ENCODE measurements at places on chromosomes 2 and 18.
A peak's percentile ranks its signal among the peaks of the same experiment; 100 is the strongest.

GRCh38 chr2:45342-46130 lies 769 bp downstream of the FAM110C start:
- DNase-seq = no peak

DNA sequence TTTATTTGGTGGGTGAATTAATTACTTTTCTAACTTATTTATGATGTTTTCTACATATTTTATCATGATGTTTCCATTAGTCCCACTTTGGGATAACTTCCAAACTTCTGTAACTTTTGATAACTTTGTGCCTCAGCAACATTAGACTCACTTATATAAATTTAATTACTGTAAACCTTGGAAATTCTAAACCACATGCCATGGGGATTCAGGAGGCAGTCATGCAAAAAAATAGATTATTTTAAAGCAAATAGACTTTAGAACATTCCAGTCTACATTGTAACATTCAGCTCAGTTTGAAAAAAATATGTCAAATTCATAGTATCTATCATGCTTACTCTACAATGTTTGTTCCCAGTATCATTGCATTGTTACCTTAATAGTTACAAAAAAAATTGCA lies 728.5 kb upstream of the NRXN1 start:
- DNase-seq = no peak

DNA sequence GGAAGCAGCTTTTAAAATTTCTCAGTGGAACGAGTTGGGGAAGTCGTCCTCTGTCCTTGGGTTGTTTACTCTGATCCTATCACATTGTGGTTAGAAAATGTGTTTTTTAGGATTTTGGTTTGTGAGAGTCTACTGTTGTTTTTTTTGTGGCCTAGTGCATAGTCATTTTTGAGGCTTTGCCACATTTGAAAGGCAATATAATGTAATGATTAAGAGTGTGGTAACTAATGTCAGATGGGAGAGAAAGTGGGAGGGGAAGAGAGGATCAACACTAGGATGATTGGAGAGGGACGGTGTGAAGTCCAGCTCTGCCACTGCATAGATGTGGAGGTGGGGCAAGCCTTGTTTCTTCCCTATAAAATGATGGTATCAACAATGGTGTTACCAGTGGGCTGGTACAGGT lies 8.5 kb downstream of the SP140L start:
- no peak for DNase-seq

DNA sequence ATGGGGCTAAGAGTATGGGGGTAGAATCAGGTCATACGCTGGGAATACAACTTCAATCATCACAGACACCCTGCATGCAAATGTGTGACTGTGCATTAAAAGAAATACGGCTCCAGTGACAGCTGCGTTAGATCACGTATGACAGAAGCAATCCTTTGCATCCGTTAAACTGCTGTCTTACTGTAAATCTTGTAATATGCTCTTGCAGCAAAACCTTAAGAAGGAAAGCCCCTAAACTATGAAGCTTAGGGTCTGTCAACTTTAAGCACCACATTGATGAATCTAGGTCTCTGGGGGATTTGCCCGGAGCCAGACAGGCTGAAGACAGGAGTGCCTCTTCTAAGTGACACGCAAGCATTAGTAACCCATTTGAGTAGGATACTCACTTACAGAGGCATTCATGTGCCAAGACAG lies 84.7 kb upstream of the EML6 start:
- no peak for DNase-seq

DNA sequence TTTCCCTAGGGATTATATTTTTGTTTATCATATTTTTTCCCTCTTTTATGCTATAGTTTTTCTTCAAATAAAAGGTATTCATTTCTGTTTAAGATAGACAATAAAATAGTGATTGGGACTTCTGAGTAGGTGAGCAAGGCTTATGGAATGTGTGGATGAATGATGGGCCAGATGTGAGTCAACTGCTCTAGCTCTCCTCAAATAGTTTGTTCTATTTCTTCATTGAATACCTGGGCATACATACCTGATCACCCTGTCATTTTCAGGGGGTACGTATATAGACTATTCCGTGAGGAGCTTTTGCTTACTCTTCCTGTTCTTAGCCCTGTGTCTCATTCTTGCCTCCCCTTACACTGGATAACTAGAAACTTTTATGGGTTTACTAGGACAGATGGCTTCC lies 41.9 kb downstream of the BABAM2 start:
- no peak for DNase-seq

DNA sequence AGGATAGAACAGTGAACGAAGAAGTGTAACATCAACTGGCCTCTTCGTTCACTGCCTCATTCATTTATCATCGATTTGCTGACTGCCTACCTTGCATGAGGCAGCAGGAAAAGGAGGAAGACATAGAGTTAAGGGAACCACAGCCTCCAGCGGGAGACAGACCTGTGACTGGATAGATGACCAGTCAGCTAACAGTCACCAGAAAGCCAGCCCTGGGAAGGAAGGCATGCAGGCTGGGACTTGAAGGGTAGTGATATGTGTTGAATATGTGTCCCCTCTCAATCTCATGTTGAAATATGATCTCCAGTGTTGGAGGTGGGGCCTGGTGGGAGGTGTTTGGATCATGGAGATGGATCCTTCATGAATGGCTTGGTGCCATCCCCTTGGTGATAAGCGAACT lies 58.3 kb downstream of the CTIF start:
- no peak for DNase-seq

DNA sequence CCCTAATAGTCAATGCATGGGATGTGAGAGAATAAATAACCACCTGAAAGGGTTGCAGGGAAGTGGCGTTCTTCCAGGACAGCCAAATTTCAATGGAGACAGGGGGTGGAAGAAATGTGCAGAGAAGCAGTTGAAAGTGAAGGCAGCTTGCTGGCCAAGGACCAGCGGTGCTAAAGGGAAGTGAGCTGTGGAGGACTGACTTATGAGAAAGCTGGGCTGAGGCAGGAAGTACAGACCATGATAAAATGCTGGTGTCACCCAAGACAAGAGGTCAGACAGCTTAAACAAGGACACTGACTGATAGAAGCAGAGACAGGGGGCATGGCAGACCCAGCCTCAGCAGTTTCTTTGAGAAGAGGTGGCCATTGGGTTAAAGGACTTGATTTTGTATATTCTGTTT lies 106.7 kb downstream of the DTNB start:
- no peak for DNase-seq

DNA sequence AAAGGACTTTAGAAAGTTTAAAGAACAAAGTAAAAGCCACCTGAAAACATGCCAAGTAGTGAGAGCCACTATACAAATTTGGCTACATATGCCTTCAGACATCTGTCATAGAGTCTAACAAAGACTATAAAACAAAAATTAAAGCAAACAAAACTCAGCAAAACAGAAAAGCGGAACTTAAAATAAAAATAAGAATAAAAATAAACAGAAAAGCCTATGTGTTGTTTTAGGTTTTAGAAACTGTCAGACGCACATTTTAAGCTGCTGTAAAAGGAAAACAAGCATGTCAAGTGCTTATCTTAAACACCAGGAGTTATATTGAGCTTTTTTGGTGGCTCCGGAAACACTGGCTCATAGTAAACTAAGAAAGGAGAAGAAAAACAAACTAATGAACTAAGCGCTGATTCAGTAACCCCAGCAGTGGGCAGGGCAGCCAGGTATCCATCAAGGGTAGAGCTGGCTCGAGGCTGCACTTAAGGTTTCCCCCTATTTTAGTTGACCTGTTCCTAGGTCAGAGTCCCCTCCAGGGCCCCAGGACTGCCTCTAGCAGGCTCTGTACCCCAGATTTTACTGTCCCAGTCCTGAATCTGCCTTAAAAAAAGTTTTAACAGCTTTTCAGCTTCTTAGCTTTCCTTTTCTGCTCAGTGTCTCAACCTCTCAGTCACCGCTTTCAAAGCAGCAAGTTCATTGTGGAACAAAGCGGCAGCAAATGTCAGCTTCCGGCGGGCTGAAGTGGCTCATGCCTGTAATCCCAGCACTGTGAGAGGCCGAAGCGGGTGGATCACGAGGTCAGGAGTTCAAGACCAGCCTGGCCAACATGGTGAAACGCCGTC lies 15.4 kb upstream of the RMC1 start:
- DNase-seq = no peak

DNA sequence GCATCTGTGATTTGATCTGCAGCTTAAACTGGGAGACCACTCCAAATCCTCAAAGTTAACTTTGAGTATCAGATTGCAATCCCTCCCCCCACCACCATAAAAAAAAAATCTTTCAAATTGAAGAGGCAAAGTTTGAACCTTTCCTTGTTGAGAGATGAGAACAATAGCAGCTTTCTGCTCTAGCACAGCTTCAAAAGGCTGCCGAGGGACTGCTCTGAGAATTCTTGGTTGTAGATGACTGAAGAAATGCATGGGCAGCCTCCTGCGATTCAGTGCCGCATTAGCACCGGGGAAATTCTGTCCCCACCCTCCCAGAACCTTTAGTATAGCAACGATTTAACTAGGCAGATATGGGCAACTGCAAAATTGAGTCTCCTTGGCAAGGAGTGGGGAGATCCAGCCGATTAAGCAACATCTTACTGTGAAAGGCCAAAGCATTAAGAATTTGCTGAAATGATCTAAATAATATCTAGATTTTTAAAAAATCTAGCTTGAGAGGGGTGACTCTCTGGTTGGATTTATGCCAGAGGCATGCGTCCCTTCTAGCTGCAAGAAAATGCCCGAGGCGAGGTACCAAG lies 3.9 kb upstream of the SP5 start:
- no peak for DNase-seq

GRCh38 chr18:49519101-49519971 lies 32.3 kb upstream of the C18orf32 start:
- DNase-seq = no peak

GRCh38 chr2:160555420-160556071 lies 61.9 kb upstream of the RBMS1 start:
- DNase-seq = no peak

- no peak for DNase-seq
Measured at GRCh38 chr2:219086196-219086595, 25.5 kb upstream of the IHH start.

DNA sequence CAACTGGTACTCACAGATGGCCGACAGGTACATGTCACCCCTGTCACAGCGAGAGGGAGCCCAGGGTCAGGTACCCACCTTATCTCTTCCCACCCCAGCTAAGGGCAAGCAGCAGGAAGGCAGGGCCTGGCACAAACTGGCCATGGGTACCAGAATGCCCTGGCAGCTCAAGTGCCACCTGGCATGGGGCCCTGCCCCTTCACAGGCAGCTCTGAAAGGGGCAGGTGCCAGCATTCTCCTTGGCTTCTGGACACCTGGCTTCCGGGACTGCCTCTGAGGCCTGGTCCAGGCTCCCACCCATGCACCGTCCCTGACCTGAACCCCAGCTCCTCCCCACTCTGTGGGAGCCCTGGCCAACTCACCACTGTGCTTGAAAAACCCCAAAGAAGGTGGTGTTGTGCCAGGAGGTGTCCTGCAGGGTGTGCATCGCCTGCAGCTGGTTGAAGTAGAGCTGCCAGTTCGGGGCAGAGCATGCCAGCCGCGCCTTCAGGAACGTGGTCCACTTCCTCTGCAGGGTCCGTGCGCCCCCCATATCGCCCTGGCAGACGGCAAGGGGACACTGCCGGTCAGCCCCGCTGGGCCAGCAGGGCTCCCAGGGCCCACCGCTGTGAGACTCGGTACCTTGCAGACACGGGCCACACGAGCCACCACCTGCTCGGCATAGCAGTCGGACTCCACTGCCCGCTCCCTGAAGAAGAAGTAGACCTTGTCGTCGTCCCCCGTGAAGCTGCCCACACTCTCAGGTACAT lies 5.4 kb downstream of the SEMA4C start:
- DNase-seq = no peak

GRCh38 chr2:74232426-74232825 lies 34.0 kb downstream of the MTHFD2 start:
- no peak for DNase-seq

DNA sequence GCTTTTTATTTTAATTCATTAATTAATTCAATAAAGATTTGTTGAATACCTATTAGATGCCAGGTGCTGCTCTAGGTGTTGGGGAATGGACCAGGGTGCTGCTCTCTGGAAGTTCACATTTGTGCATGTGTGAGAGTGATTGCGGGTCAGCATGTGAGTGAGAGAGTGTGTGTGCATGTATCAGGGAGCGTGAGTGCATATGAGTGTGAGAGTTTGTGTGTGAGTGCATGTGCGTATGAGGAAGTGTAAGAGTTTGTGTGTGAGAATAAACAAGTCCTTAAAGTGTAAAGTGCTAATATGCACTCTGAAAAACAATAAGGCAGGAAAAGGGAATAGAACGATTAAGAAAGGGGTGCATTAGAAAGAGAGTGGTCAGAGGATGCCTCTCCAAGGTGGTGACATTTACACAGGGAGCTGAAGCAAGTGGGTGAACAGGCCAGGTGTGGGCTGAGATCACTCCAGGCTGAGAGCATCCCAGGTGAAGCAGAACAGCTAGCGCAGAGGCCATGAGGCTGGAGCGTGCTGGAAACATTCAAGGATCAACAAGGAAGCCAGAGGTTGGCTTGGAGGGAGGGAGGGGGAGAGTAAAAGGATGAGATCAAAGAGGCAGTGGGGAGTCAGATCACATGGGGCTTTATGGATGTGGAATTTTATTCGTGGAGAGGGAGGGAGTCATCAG lies 50.5 kb upstream of the SLC1A4 start:
- no peak for DNase-seq

DNA sequence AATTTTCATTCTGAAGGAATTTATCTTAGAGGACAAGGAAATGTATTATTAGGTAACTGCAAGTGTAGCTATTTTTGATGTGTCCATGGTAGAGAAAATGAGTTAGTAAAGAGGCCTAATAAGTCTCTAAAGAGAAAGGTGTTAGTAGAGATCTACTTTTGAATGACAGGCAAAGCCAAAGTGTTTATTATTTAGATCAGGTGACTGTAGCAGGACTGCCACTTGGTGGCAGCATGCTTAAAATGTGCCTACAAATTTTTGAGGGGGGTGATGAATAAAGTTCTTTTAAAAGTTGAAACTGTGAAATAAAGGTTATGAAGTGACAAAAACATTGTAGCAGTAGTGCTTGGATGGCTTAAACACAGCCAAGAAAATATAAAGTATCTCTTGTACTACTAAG lies 421.5 kb upstream of the MEIS1 start:
- peak; percentile 0 for DNase-seq

DNA sequence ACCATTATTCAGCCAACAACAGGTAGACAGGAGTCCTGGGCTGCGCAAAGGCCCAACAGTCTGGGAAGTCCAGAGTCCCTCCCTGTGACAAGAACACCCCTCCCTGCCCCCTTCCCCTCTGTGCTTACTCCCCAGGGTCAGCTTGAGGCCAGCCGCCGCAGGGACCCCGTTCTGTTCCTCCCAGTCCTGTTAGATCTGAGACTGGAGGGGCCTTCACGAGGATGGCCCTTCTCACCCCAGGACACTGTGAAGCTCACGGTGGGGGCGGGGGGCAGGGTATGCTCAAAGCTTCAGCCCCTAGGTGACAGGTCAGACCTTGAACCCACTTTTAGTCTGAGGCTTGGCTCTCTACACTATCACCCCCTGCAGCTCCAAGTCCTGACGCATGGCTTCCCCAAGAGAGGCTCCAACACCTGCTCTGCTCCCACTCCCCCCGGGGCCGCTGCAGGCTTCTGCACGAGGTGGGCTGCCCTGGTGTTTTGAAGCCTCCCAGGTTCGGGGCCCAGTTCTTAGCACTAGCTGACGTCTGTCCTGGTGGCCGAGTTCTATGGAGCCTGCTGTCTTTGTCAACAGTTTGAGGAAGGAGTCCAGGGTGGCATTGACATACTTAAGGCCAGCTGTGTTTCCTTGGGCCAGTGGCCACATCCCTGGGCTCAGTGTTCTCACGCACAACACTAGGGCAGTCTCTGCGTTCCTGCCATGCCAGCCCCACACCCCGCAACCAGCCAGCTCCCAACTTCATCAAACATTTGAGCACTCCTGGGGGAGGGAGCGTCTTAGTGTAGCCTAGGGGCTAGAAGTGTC lies 37.2 kb upstream of the HPCAL1 start:
- peak; percentile 84 for DNase-seq

GRCh38 chr18:74546751-74547530 lies 12.6 kb downstream of the CNDP1 start:
- DNase-seq = no peak

Data from myocyte (in vitro differentiated cells).